ENCODE measurements at places on chromosomes 1 and 21. TPM values are rescaled to one million over a fixed set of nuclear protein-coding genes. Genes with fewer than 3 reads are reported as not detected.

DNA sequence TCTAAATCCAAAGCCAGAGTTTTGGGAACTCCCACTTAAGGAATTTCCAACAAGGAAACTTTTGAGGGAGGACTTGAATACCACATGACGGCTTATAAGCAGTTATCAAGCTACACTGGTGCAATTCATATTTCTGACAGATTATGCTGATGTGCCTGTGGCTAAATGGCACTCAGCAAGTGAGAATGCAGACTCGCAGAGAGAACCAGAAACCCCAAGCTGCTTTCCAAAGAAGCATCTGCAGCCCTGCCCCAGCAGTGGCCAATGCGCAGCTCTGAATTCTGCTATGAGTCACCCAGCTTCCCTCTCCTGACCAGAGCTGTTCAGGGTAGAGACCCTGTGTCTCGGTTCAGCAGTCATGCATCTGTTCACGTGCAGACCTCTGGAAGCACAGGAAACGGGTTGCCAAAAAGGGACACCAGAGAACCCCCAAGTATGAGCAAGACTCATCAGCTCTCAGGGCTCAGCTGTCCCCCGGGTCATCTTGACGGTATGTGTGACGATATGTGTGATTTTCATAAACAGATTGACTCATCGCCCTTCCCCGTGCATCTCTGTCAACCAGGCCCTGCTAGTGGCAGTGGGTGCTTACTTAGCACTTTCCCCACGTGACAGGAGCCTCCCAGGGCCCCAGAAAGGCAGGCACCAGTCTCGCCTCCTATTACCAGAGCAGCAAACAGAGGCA is 76.3 kb downstream of the ITPKB start:
- DNase-seq, result peak; percentile 99

RBP7 gene
- total RNA-seq, result not detected

GRCh38 chr1:66415281-66415680 is 118.7 kb upstream of the SGIP1 start:
- DNase-seq, result no peak

DNA sequence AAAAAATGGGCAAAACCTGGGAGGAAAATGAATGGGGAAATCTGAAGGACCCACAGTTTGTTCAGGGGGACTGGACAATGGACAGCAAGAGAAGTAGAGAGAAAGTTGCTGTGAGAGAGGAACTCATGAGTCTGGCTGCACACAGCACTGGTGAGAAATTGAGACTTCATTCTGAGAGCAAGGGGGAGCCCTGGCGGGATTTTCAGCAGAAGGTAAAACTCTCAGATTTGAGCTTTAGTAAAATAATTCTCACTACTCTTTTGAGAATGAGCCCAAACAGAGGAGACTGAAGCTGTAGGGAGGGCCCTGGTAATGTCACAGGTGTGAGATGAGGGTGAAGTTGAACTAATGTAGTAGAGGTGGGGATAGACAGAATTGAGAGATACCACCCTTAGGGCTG is 438.6 kb downstream of the OMA1 start:
- DNase-seq, result peak; percentile 26

GRCh38 chr1:176159993-176160392 is 47.1 kb downstream of the COP1 start:
- DNase-seq, result no peak
